ENCODE measurements at places on chromosomes 4 and X. TPM values are rescaled to one million over a fixed set of nuclear protein-coding genes. Genes with fewer than 3 reads are reported as not detected.

STARD8 gene
- total RNA-seq: 5.2 TPM

TMEM150C gene
- under 0.01 TPM for total RNA-seq

CABS1 gene
- not detected for total RNA-seq

SERPINA7 gene
- total RNA-seq: not detected

RAB33A gene
- total RNA-seq: 2.5 TPM

CTAG1A gene
- total RNA-seq: not detected

TIGD2 gene
- total RNA-seq: 2.7 TPM

DAPP1 gene
- total RNA-seq: 0.09 TPM

LINC00632 gene
- total RNA-seq: 2.4 TPM

GAGE1 gene
- total RNA-seq: not detected

FOXR2 gene
- total RNA-seq: not detected

UNC5C gene
- 4.1 TPM for total RNA-seq

RNF128 gene
- 3.6 TPM for total RNA-seq

BEX5 gene
- not detected for total RNA-seq

DCX gene
- not detected for total RNA-seq

TNIP3 gene
- 0.43 TPM for total RNA-seq

POU3F4 gene
- not detected for total RNA-seq

PLAC1 gene
- 0.26 TPM for total RNA-seq

DRD5 gene
- total RNA-seq: not detected

SRPK3 gene
- total RNA-seq: 0.32 TPM

DOCK11 gene
- total RNA-seq: 26.3 TPM

TIGD4 gene
- 0.26 TPM for total RNA-seq

TIMM8A gene
- 2.0 TPM for total RNA-seq

ERAS gene
- not detected for total RNA-seq

SYTL5 gene
- total RNA-seq: 1.6 TPM

AADAT gene
- total RNA-seq: 2.1 TPM

SMIM31 gene
- not detected for total RNA-seq

Measured in bronchial smooth muscle cell (primary cell).